SHP77 treated with DMSO at 0.1 percent for 48 hours (cell line): ENCODE measurements at places on chromosomes 2 and 18.

GRCh38 chr18:59344996-59345395 is 14.1 kb downstream of the LMAN1 start:
- no peak for DNase-seq

GRCh38 chr2:53452400-53452799 is 315.2 kb upstream of the CHAC2 start:
- peak; percentile 39 for DNase-seq

DNA sequence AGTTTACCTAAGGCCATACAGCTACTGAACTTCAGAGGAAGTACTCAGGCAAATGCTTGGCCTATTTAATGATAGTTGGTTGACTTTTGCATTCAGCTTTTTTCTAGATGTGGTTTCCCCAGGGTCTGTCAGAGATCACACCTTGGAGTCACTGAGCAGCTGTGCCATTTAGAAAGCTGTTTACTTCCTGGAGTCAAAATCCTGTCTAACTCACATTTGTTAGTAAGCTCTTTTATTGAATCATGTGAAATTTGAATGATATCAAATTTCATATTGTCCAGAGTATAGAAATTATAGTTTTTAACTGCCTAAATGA is 7.6 kb upstream of the TRIB2 start:
- DNase-seq: no peak

- no peak for DNase-seq
Observed at GRCh38 chr2:24121469-24121868, 1.7 kb downstream of the PFN4 start.

GRCh38 chr2:118251427-118251826 is 163.2 kb downstream of the INSIG2 start:
- DNase-seq: no peak

- DNase-seq: no peak
Observed at GRCh38 chr2:158337018-158337417, 119.5 kb downstream of the CCDC148 start.

- DNase-seq: no peak
Observed at GRCh38 chr2:160417745-160418397, 75.7 kb downstream of the RBMS1 start.

GRCh38 chr2:16669388-16669787 is 3.8 kb upstream of the CYRIA start:
- no peak for DNase-seq

DNA sequence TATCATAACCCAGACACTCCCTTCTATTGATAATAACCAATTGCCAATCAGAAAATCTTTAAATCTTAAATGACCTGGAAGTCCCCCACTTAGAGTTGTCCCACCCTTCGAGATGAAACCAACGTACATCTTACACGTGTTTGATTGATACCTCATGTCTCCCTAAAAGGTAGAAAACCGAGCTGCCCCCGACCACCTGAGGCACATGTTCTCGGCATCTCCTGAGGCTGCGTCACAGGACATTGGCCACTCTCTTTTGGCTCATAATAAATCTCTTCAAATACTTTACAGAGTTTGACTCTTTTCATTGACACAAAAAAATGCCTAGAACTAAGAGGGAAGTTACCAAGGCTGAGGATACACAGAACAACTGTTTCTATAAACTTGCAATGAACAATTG is 190.0 kb downstream of the RTP5 start:
- DNase-seq: no peak

DNA sequence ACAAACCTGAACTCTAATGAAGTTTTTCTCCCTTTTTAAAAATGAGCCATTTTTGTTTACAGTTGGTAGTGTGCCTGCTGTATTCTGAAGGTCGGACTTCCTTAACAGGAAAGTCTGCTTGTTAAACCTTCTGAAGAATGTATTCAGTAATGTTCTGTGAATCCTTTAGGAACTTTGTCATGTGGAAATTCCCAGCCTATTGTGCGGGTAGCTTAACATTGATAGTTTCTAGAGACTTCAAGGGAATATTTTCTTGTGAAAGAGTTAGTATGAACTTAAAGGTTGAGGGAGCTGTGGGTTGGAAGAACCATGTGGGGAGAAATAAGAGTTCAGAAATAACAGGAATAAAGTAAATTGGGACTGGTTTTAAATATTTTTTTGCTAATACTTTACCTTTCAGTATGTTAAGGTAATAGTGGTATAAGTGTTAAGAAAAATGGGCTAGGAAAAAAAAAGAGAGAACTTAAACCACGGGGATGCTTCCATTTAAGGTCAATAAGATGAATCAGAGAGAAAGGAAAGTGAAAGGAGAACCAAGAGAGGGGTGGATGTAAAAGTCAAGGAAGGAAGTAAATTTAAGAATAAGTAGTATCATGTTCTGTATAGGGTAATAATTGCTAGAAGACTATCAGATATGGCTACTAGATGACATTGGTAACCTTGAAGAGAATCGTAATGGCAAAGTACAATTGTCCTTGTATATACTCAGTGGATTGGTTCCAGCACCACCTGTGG is 90.5 kb downstream of the PMS1 start:
- no peak for DNase-seq

DNA sequence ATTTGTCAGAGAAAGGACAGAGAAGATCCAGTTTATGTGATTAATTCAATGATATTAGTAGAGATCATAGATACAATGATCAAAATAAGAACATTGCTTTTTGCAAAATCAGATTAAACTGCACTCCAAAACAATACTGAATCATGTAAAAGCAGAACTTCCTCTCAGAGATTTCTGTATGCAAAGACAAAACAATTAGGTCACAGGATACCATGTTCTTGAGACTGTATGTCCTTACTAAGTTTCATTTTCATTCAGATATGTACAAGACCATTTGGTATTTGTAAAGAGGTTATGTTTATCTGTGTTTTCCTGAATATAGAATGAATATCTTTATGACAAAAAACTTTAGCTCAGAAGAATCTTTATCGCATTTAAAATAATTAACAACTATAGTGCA is 161.8 kb downstream of the DLGAP1 start:
- DNase-seq: no peak

DNA sequence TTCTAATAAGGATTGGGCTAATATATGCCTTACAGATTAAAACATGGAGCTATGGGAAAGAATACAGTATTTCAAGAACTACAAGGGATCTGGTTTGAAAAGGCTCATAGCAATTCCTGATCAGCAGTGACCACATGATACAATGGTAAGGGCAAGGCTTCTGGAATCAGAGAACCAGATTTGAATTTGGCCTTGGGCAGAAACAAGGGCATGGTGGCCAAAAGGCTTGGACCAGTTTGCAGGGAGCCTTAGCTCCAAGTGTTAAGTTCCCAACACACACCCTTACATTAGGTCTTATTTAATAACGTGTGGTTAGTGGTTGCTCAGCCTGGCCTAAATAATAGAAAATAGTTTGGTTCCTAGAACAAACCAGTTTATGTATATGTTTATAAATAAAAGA is 87.7 kb downstream of the ZAP70 start:
- DNase-seq: no peak

- DNase-seq: no peak
Observed at GRCh38 chr18:7601246-7601615, 34.1 kb downstream of the PTPRM start.

DNA sequence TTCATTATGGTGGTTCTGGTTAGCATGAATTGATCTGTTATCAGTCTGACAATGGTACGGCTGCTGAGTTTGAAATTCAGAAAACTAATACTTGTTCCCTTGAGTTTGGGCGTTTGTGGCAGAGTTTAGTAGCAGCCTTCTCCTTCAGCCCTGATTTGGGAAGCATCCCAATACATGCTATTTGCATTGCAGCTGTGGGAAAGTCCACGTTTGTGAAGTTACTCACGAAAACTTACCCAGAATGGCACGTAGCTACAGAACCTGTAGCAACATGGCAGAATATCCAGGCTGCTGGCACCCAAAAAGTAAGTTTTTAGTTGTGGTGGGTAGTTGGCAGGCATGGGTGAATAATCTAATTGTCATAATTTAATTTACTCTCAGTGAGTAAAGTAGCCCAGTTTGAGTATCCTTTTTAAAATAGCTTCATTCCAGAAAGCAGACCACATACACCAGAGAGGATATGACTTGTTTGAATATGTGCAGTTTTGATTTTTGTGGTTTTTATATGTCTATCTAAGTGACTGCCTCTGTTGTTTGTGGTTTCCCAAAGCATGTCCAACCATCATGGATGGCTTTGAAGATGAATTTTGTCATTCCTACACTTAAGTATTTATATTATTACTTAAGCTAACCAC is 12.2 kb downstream of the DGUOK start:
- DNase-seq: no peak

- no peak for DNase-seq
Observed at GRCh38 chr2:72349016-72349415, 201.4 kb upstream of the CYP26B1 start.

DNA sequence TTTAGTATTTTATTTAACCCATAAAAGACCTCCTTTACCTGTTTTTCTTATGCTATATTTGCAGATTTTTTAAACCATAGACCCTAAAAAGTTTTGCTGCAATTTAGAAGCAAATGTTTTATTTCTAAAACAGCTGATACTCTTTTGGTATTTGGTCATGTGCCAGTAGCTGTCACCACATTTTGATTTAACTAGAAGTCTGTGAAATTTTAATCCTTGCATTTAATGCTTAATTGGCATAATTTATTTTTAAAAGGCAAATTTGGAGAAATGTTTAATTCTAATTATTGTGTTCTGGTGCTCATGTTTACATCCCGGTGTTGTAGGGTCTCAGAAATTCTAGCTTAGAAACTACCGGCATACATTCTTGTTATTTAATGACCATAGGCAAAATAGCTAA is 111.8 kb downstream of the TTC27 start:
- DNase-seq: no peak

DNA sequence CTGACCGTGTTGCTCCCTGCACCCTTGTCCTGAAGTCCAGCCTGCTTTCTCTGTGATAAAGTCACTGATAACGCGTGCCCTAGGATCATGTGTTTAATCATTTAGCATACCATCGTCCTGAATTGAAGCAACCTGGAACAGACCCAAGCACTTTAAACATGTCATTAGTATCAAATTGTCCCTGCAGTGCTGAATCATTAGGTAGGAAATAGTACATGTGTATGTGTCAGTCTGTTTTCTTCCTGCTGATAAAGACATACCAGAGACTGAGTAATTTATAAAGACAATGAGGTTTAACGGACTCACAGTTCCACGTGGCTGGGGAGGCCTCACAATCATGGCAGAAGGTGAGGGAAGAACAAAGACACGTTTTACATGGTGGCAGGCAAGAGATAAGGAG is 2.8 kb downstream of the ASB18 start:
- DNase-seq: no peak

DNA sequence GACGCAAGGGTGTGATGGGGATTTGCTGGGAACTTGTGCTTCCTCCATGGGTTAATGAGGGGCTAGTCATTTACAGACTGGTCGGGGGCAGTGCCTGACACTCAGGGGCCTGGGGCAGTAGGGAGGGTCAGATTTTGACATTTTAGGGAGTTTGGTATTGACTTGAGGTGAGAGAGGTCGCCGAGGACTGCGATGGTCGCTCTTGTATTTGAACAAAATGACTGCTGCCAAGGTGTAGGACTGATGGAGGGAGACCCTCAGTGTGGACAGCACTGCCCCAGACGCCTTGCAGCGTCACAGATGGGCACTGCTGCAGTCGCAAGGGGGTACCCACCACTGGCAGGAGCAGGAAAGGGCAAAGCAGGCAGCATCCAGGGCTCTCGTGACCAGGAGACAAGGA is 182.9 kb downstream of the RTP5 start:
- no peak for DNase-seq

- DNase-seq: no peak
Observed at GRCh38 chr2:168632709-168633121, 169.7 kb upstream of the NOSTRIN start.

- no peak for DNase-seq
Observed at GRCh38 chr2:94874277-94874997, 3.2 kb downstream of the TEKT4 start.

DNA sequence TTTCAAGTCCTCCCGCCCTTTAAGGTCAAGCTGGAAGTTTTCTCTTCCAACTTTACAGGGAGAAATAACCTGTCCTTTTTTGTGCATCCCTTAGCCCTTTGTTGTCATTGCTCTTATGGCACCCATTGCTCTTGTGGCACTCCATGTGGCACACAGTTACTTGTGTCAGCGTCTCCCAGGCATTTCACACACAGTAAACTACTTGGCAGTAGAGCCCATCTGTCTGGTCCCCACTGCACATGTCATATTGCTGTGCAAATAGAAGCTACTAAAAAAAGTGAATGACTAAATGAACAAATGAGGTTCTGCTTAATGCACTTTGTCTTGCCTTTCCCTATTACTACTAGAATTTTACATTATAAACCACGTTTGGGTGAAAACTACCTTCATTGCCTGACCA is 149.3 kb downstream of the EML6 start:
- peak; percentile 75 for DNase-seq

- DNase-seq: no peak
Observed at GRCh38 chr2:23380562-23381065, 4.4 kb upstream of the KLHL29 start.

DNA sequence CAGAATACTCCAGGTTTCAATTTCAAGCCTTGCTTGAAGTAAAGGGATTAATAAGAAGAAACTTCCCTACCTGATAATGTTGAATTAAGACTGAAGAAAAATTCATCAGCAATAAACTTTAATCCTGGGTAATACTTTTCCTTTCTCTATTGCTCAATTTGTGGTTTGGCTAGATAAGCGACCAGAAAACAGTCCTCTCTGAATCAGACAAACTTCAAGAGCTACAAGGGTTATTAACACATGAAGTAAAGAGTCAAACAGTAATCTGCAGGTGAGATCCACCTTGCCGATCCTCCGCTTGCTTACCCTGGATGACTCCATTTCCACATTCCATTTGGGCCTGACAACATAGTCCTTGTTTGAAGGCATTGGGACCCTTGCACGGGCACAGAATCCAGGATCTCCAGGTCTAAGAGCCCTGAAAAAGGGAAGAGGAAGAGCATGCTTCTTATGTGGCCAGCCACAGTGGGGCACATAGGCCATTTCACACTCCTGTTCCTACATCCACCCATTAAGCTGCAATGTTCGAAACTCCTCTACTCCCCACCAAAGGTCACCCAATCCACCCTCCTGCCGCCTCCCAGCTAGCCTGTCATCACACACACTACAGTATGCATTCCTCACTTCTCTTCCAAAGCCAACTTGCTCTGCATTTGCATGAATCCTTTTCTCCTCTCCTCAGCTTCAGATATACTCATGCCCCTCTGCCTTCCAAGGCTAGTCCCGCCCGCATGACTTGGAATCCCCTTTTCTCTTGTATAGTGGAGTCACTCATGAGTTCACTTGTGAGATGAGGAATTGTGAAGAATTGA is 39.8 kb downstream of the IWS1 start:
- no peak for DNase-seq

DNA sequence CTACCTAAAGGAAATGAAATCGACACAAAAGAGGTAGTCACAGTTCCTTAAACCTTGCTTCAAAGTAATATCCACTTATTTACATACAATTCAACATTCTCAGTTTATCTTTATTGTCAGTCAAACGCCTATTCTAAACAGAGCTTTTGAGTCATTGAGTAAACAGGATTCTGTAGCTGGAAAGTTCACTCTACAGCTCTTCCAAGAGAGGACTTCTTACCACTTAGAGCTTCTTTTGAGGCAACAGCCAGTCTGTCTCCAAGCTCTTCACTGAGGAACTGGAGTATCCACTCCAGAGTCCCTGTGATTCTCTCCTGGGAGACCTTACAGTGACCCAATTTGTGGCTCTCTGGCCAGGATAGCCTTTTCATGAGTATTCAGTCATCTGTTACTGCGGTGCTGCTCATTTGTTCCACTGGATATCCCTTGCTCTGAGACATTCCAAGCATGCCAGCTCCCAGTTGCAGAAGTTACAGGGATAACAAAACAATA is 210.9 kb upstream of the OSR1 start:
- no peak for DNase-seq
